Smooth muscle cell of trachea (primary cell): ENCODE measurements at places on chromosomes 6 and 20. TPM values are rescaled to one million over a fixed set of nuclear protein-coding genes. Genes with fewer than 3 reads are reported as not detected.

Gene NRN1
- 0.29 and 0.83 TPM in 2 replicates for total RNA-seq

Gene MAK
- not detected in 2 replicates for total RNA-seq

Gene MAPK13
- 11.3 and 13.9 TPM in 2 replicates for total RNA-seq

Gene CCND3
- 13.8 and 18.2 TPM in 2 replicates for total RNA-seq

Gene SERAC1
- 15.4 and 16.2 TPM in 2 replicates for total RNA-seq

Gene PRSS35
- 4.3 and 9.2 TPM in 2 replicates for total RNA-seq

Gene WFDC13
- not detected in 2 replicates for total RNA-seq

Gene HCRTR2
- not detected in 2 replicates for total RNA-seq

Gene GJA1
- total RNA-seq, result 120 and 124 TPM in 2 replicates

Gene TENT5A
- 27.2 and 38.9 TPM in 2 replicates for total RNA-seq

Gene SLC17A3
- not detected in 2 replicates for total RNA-seq

Gene POU5F1
- 0.33 TPM in 1 of 2 replicates, not detected in the other for total RNA-seq

Gene GPR6
- not detected in 2 replicates for total RNA-seq

Gene KIAA1755
- 4.1 and 4.3 TPM in 2 replicates for total RNA-seq

Gene BPIFB2
- not detected in 2 replicates for total RNA-seq

Gene BNIP5
- total RNA-seq, result not detected in 2 replicates

Gene VWA7
- total RNA-seq, result 0.50 and 1.2 TPM in 2 replicates

Gene SLC4A11
- total RNA-seq, result 0.44 and 1.8 TPM in 2 replicates
